ENCODE measurements at places on chromosomes 6 and 20. TPM values are rescaled to one million over a fixed set of nuclear protein-coding genes. Genes with fewer than 3 reads are reported as not detected.
A peak's percentile ranks its signal among the peaks of the same experiment; 100 is the strongest.

GRCh38 chr6:79082304-79082703 lies 4.2 kb upstream of the PHIP start:
- no peaks in the 10 kb centered on the region for H3K4me1 ChIP-seq
- H3K27ac ChIP-seq, result no peak overlapping the region
- H3K36me3 ChIP-seq, result no peaks in the 10 kb centered on the region
- no peak for DNase-seq

DNA sequence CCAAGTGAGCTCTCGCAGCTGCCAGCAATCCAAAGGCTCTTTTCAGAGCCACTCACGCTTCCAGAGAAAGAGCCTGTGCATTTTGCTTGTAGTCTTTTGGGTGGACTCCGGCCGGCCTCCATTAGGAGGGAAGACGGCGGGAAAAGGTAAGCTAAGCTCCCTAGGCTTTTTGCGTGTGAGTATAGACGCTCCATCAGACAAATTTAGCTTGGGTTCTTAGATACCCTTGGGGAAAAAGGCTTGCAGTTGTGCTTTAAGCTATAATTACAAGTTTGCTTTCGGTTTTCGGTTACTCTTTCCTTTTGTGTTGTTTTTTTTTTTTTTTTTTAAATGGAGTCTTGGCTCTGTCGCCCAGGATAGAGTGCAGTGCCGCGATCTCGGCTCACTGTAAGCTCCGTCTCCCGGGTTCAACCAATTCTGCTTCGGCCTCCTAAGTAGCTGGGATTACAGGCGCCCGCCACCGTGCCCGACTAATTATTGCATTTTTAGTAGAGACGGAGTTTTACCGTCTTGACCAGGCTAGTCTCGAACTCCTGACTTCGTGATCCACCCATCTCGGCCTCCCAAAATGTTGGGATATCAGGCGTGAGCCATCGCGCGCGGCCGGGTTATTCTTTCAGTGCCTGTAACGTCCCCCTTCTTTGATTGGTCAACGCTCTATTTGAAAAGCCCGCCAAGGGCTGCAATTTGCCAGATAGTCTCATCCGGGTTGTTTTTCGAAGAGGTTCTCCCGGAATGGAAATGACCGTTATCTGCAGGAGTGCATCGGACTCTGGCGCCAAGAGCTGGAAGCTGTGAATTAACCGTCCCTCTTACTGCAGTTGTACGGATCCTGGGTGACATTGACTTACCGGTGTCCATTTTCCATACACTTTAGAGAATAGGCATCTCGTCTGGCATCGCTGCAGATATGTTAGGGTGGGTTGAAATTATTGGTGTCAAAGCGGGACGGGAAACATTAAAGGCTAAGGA lies 18.1 kb downstream of the OR2B2 start:
- peak overlapping the region; percentile 82 for H3K27ac ChIP-seq
- DNase-seq, result peak; percentile 77
- H3K4me1 ChIP-seq, result peaks cover 4% of the 10 kb centered on the region
- no peaks in the 10 kb centered on the region for H3K36me3 ChIP-seq

GRCh38 chr6:129567374-129567773 lies 142.6 kb downstream of the ARHGAP18 start:
- no peaks in the 10 kb centered on the region for H3K27me3 ChIP-seq
- H3K4me1 ChIP-seq, result no peaks in the 10 kb centered on the region
- H3K4me3 ChIP-seq, result no peak overlapping the region
- H3K36me3 ChIP-seq, result no peaks in the 10 kb centered on the region

Gene LST1
- total RNA-seq, result 15.1 TPM

Gene BMP6
- total RNA-seq, result not detected

Measured in naive thymus-derived CD4-positive, alpha-beta T cell (primary cell).